NCI-H1436 (cell line): ENCODE measurements at places on chromosomes 2 and 18.
A peak's percentile ranks its signal among the peaks of the same experiment; 100 is the strongest.

GRCh38 chr2:102010902-102011301 is 19.1 kb downstream of the IL1R2 start:
- no peak for DNase-seq

- no peak for DNase-seq
Measured at GRCh38 chr18:57438743-57439608, 3.8 kb downstream of the ONECUT2 start.

- no peak for DNase-seq
Measured at GRCh38 chr2:235832941-235833340, 335.2 kb downstream of the GBX2 start.

DNA sequence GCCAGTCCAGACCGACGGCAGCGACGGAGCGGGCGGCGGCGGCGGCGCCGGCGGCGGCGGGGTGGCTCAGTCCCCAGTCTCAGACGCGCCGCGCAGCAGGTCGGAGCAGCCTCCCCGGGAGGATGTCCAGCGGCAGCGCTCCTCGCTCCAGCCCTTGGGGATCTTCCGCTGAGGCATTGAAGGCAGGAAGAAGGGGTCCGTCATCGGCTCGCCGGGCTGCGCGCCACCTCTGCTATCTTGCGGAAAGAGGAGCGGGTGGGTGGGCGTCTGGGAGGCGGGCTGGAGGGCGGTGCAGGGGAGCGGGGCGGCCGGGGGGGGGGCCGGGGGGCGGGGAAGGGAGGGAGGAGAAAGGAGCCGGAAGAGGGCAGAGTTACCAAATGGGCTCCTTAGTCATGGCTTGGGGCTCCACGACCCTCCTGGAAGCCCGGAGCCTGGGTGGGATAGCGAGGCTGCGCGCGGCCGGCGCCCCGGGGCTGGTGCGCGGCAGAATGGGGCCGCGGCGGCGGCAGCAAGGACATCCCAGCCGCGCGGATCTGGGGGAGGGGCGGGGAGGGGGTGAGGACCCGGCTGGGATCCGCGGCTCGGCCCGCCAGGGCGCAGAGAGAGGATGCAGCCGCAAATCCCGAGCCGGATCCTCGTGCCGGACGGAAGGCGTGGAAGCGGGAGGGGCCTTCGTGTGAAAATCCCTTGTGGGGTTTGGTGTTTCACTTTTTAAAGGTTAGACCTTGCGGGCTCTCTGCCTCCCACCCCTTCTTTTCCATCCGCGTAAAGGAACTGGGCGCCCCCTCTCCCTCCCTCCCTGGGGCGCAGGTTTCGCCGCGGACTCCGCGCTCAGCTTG is at the start of gene NETO1:
Gene NETO1, minus strand, starts transcription at position 242 of the 839 bp plus-strand sequence. CDS start 696 bp downstream, outside the sequence.
- DNase-seq, result peak; percentile 52

- no peak for DNase-seq
Measured at GRCh38 chr2:72744049-72744448, 81.8 kb downstream of the EXOC6B start.

DNA sequence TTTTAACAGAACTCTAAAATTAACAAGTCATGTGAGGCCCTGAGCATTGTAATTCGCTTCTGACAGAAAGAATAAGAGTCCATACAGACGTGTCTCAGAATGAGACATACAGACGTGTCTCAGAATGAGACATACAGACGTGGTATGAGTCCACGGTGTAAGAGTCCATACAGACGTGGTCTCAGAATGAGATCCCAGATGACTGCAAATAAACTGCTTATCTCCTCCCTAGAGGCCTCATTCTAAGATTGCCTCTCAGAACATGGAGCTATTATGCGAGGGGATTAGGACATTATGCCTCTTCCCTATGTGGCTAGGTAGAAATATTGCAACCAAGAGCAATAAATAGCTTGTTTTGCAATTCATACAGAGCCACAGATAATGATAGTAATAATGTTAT is 63.9 kb downstream of the NEB start:
- DNase-seq, result no peak

GRCh38 chr2:101030866-101031554 is 28.9 kb downstream of the RPL31 start:
- DNase-seq, result no peak

DNA sequence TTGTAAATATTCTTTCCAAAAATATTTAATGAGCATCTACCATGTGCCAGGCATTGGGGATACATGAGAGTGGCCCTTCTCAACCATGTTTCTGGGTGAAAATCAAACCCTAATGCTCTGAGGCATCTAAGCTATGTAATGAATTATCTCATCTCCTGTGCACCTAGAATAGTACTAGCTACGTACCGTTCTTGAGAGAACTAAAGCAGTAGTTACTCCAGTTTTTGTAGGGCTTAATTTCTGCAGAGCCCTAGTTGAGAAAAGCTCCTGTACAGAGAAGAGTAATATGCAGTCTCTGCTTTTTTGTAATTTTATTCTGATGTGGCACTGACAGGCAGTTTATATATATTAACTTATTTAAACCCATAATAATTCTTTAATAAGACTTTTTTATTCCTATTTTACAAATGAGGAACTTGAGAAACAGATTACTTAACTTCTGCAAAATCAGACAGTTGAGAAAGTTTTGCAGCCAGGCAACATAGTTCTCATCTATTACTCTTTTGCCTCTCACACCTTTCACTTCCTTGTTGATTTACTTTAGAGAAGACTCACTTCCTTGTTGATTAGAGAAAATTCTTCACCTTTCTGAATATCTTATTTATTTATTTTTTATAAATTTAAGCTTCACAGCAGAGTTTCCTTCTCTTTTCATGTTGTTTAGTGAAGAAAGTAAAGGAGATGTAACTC is 3.1 kb downstream of the SPOPL start:
- no peak for DNase-seq

DNA sequence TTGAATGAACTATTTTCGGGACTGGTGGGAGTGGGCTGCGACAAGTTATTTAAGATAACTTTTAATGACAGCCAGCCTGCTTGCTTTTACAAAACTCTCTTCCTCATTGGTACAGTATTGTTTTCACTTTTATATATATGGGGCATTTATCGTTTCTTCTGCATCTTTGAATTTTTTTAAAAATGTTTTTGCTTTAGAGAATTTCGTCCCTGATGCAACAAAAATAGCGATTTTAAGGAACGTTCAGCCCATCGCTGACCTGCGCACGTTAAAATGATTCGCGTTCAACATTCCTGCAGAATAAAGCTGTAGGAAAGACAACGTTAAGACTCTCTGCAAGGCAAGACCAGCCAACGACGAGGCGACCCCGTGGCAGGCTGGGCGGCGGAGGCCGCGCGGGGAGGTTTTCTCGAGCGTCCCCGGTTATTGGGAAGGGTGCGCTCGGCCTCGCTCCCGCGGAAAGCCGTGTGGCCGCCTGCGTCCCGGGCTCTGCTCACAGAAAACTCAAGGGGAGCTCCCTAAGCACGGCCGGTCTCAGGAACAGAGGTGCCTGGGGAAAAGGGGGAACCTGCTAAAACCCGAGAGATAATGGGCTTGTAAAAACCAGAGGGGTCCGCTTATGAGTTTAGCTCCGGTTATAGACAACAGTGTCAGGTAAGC is 3.0 kb downstream of the PAX8 start:
- no peak for DNase-seq

DNA sequence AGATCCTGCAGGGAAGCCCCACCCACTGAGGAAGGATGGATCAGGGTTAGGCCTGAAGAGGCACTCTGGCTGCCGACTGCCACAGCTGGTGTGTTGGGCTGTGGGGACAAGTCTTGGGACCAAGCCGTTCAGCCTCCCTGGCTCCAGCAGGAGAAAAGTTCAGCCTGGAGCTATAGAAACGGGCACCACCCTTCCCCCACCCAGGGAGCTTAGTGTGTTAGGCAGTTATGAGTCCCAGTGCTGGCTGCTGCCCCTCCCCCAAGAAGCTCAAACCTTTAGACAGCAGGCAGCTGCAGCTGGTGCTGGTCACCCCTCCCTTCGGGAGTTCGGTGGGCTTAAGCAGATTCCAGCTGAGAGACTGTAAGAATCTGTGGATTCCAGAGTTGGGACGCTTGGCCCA is 447.1 kb upstream of the HS6ST1 start:
- DNase-seq, result no peak

DNA sequence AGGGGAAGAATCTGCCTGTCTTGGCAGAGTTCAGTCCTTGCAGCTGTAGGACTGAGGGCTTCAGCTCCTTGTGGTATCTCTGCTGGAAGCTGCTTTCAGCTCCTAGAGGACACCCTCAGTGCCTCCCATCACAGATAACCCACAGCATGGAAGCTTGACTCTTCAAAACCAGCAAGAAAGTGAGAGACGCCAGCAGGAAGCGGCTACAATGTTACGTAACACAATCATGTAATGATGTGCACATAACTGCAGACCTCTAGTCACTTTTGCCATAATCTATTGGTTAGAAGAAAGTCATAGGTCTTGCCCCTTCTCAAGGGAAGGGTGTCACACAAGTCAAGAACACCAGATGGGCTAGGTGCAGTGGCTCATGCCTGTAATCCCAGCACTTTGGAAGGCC is 69.1 kb upstream of the AFF3 start:
- DNase-seq, result no peak

GRCh38 chr2:56456791-56457190 is 273.0 kb downstream of the CCDC85A start:
- DNase-seq, result no peak

DNA sequence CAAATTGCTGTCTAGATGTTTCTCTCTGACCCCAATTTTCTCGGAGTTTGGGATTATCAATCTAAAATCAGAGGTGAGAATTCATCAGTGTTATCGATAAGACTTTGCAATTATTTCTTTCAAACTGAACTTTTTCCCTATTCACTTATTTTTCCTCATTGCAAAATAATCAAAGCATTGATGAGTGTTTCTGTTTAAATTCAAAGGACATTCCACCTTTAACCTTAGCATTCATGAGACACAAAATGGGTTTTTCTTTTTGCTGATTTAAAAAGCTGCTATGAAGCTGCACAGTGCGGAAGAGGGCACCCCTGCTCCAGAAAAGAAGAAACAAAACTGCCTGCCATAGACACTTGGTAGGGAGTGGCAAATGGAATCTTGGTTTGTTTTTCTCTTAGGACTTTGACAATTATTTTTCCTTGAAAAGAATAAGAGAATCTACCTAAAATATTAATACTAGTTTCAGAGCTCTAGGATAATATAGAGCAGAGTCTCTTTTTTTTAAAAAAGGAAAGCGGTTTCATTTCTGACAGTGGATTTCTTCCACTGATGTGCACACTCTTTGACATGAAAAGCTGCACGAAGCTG is 203.4 kb downstream of the TGIF1 start:
- DNase-seq, result no peak

GRCh38 chr18:2083691-2084090 is 487.6 kb downstream of the METTL4 start:
- no peak for DNase-seq

DNA sequence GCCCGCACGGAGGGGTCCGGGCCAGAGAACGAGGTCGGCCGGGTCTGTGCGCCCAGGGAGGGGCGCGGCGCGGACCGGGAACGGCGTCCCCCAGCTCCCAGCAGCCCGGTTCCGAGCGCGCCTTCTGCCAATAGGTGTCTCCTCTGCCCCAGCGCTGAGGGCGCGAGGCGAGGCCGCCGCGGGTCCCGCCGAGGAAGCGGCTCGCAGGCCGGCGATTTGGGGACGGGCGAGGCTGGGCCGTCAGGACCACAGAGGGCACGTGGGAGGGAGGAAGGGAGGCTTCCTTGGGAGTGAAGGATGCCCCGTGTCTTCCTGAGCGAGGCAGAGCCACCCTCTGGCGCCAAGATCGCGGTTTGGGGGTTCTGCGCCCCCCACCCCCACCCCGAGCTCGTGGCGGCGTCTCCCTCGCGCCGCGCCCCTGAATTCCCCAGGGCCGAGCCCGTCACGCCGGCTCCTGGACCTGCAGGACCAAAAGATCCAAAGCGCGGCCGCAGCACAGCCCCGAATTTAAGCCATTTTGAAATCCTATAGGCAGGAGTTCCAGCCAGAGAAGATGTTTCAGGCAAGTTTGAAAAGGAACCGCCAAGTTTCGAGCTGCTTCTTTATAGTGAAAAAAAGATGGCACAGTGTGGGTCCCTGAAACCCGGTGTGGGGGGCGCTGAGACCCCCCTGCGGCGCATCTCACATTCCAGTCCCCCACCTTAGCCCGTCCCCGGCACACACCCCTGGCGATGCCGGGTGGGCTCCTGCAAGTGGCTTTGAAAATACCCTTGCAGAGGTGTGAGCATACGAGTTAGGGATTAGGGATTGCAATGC is 909 bp downstream of the NFATC1 start:
- peak; percentile 9 for DNase-seq

- DNase-seq, result no peak
Measured at GRCh38 chr2:31381601-31382000, 32.9 kb downstream of the XDH start.

GRCh38 chr2:152572031-152572430 is 145.2 kb downstream of the PRPF40A start:
- DNase-seq, result no peak

- DNase-seq, result no peak
Measured at GRCh38 chr2:17544256-17544655, 3.8 kb downstream of the VSNL1 start.
